ENCODE measurements at places on chromosomes 4 and X. TPM values are rescaled to one million over a fixed set of nuclear protein-coding genes. Genes with fewer than 3 reads are reported as not detected.

The IQSEC2 gene
- total RNA-seq = 4.9 TPM

The FREM3 gene
- not detected for total RNA-seq

The NUP62CL gene
- total RNA-seq = not detected

The GABRB1 gene
- not detected for total RNA-seq

The CT47A1 gene
- total RNA-seq = not detected

The ADGRG4 gene
- total RNA-seq = not detected

The CXorf65 gene
- not detected for total RNA-seq

The MAGEA9B gene
- total RNA-seq = not detected

The PCSK1N gene
- 1.1 TPM for total RNA-seq

The SPIN2A gene
- total RNA-seq = 0.23 TPM

The TRAM1L1 gene
- total RNA-seq = 3.3 TPM

The PAK3 gene
- total RNA-seq = 2.2 TPM

The CNKSR2 gene
- total RNA-seq = 2.4 TPM

The ADH7 gene
- not detected for total RNA-seq

The PSAPL1 gene
- not detected for total RNA-seq

The FAM9C gene
- not detected for total RNA-seq

The MAGEA2 gene
- total RNA-seq = not detected
